ENCODE measurements at places on chromosomes 6 and 20.

DNA sequence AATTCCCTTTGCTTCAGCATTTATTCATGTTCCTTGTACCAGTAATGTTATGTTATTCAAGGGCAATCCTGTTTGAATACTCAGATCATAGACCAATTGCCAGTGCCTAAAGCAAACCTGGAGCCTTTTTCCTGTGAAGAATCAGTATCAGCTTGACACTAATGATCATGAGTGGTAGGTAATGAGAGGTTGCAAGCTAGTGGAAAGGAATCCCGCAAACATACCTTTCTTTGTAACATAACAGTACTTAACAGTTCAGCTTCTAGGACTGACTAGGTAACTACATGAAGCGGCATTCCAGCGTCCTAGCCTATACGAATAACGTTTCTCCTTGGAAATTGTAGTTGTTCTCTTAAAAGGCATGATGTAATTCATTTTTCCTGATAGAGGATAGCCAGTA is 253.7 kb downstream of the TMEM242 start:
- H3K4me3 ChIP-seq = no peak overlapping the region
- DNase-seq = peak; percentile 67
- no peaks in the 10 kb centered on the region for H3K36me3 ChIP-seq
- no peaks in the 10 kb centered on the region for H3K27me3 ChIP-seq
- peaks cover 34% of the 10 kb centered on the region for H3K4me1 ChIP-seq

DNA sequence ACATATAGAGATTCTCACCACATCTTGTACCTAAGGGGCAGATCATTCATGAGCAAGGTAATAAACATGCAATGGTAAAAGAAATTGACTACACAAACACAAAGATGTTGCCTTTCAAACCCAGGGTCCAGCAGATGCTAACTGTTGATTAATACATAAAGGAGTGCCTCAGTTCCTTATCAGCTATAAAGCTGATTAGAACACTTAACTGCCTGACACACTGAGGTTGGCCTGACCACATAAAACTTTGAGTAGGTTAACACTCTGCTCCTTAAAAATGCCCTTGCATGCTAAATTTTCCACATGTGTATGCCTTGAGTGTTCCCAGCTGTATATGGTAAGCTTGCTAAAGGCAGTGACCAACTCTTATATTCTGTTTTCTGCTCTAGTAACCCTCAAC is 14.9 kb downstream of the CRISP2 start:
- no peaks in the 10 kb centered on the region for H3K27me3 ChIP-seq
- no peak overlapping the region for H3K27ac ChIP-seq
- H3K4me3 ChIP-seq = no peak overlapping the region
- DNase-seq = no peak
- no peaks in the 10 kb centered on the region for H3K36me3 ChIP-seq

DNA sequence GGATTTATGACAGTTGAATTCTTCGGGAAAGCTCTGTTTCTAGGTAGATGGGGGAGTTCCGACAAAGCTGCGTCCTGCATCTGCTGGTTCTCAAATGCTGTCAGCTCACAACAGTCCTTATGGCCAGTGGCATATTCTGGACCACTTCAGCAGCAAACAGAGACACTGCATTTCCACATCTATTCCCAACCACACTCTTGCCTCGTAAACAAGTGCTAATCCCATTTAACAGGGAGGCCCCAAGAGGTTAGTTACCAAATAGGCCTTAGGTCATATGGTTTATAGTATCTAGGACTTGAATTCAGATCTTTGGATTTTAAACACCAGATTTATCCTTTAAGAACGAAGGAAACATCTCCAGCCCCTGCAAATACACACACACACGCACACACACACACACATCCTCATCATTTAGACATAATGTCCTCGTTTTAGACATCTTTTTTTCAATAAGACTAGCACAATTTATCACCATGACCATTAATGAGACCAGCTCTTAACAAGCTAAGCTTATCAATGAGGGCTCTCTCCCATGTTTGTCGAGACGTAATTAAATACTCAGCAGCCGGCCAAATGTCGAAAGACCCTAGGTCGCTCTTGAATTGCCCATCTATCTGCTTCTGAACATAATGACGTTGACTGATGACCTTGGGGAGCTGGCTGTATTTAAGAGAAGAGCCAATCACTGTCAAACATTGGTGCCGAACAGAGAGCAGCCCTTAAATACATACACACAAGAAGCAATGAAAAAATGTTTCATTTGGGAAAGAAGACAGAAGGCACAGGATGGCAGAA is 84.5 kb downstream of the PSMG4 start:
- no peak overlapping the region for H3K27ac ChIP-seq
- H3K4me3 ChIP-seq = no peak overlapping the region
- H3K27me3 ChIP-seq = no peaks in the 10 kb centered on the region
- peaks cover 64% of the 10 kb centered on the region for H3K4me1 ChIP-seq

- H3K27ac ChIP-seq = no peak overlapping the region
- H3K36me3 ChIP-seq = no peaks in the 10 kb centered on the region
- H3K4me3 ChIP-seq = no peak overlapping the region
- H3K27me3 ChIP-seq = no peaks in the 10 kb centered on the region
- H3K4me1 ChIP-seq = no peaks in the 10 kb centered on the region
Observed at GRCh38 chr6:163190786-163191185, 223.7 kb upstream of the QKI start.

DNA sequence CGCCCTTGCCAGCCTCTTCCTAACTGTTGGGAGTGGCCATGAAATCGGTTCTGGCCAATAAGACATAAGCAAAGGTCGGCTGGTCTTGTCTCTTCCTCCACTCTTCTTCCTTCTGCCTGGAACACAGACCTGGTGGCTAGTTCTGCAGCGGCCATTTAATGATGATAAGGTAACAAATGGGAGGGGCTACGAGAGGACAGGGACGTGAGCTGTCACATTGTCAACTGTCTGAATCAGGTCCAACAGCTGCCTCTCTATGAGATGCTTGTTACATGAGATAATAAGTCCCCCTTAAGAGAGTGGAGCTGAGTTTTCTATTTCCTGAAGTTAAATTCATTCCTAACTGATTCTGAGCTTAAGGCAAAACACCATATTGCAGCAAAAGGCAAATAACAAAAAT is 12.5 kb upstream of the TMEM242 start:
- no peaks in the 10 kb centered on the region for H3K27me3 ChIP-seq
- no peak overlapping the region for H3K4me3 ChIP-seq
- H3K27ac ChIP-seq = no peak overlapping the region
- DNase-seq = peak; percentile 20
- no peaks in the 10 kb centered on the region for H3K36me3 ChIP-seq
- H3K4me1 ChIP-seq = no peaks in the 10 kb centered on the region

GRCh38 chr6:169811521-169812256 is 60.3 kb downstream of the ERMARD start:
- H3K27me3 ChIP-seq = no peaks in the 10 kb centered on the region
- H3K36me3 ChIP-seq = no peaks in the 10 kb centered on the region
- no peak for DNase-seq
- no peak overlapping the region for H3K27ac ChIP-seq
- peaks cover 7% of the 10 kb centered on the region for H3K4me1 ChIP-seq

DNA sequence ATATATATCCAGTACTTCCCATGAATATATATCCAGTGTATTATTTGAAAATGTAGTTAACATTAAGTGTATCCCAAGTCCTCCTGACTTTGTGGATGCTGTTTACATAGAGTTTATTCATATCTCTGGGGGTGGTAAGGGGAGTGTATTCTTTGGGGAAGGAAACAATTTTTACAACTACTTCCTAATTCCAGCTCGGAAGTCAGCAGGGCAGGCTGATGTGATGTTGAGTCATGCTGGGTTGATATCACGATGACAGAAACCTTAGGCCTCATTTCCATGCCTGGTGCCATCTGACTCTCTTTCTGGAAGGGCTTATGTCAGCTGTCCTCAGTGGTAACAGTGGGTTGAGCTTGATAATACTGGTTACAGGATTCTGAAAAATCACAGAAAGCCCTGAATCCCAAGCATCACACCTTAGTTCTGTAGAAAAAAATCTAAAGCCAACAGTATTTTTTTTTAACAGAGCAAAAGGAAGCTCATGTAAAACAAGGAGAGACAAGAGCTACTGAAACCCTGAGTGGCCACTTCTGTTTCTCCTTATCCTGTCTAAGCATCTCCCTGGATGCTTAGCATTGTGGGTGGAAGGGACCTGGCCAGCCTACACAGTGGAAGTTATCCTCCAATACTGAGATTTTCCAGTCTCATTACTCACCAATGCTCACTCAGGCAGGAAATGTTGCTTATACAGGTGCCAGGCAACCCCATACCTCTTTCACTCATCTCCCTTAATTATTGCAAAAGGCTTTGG is 75.2 kb upstream of the IYD start:
- no peaks in the 10 kb centered on the region for H3K4me1 ChIP-seq
- no peaks in the 10 kb centered on the region for H3K27me3 ChIP-seq
- H3K4me3 ChIP-seq = no peak overlapping the region
- H3K27ac ChIP-seq = no peak overlapping the region
- no peaks in the 10 kb centered on the region for H3K36me3 ChIP-seq
- DNase-seq = no peak

- H3K27ac ChIP-seq = no peak overlapping the region
- H3K4me3 ChIP-seq = no peak overlapping the region
- no peaks in the 10 kb centered on the region for H3K36me3 ChIP-seq
- no peaks in the 10 kb centered on the region for H3K27me3 ChIP-seq
Observed at GRCh38 chr6:168179133-168179532, 100.1 kb upstream of the FRMD1 start.

GRCh38 chr6:81762132-81762531 is 9.7 kb upstream of the TENT5A start:
- H3K27ac ChIP-seq = no peak overlapping the region
- H3K27me3 ChIP-seq = no peaks in the 10 kb centered on the region
- H3K36me3 ChIP-seq = no peaks in the 10 kb centered on the region
- peaks cover 12% of the 10 kb centered on the region for H3K4me1 ChIP-seq

DNA sequence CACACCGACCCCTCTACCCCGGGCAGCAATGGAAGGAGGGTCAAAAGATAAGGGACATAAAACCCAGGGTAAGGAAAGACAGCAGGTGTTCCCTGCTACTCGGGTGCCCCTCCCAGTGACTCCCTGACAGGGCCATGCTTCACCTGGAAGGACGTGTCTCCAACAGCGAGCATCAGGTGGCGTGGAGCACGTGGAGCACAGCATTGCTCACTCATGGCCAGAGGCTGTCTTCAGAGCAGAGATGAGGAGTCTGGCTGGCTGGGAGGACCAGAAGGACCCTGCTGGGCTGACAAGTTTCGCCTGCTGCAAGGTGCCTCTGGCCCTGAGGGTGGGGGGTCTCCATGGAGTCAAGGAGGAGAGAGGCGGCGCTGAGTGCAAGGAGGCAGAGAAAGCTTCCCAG is 15.3 kb upstream of the CDH22 start:
- no peaks in the 10 kb centered on the region for H3K4me1 ChIP-seq
- no peak overlapping the region for H3K4me3 ChIP-seq
- no peaks in the 10 kb centered on the region for H3K27me3 ChIP-seq
- H3K36me3 ChIP-seq = no peaks in the 10 kb centered on the region

DNA sequence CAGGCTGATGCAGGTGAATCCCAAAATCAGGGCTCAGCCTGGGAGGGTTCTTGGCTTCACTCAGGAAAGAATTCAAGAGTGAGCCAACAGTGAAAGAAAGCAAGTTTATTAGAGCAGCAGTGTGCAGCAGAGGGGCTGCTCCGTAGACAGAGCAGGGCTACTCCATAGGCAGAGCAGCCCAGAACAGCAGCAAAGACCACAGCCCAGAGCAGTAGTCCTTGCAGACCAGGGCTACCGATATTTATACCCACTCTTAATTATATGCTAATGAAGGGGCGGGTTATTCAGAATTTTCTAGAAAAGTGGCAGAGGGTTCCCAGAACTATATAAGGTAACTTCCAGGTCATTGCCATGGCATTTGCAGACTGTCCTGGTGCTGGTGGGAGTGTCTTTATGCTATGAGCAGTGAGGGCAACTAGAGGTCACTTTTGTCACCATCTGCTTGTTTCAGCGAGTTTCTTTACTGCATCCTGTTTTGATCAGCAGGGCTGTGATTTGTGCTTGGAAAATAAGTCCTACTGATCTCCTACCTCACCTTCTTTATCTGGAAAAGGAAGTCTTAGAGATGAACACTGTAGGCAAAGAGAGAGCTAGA is 39.8 kb upstream of the PTPN1 start:
- no peak overlapping the region for H3K27ac ChIP-seq
- DNase-seq = no peak
- no peak overlapping the region for H3K4me3 ChIP-seq
- no peaks in the 10 kb centered on the region for H3K27me3 ChIP-seq
- no peaks in the 10 kb centered on the region for H3K36me3 ChIP-seq
- H3K4me1 ChIP-seq = no peaks in the 10 kb centered on the region

DNA sequence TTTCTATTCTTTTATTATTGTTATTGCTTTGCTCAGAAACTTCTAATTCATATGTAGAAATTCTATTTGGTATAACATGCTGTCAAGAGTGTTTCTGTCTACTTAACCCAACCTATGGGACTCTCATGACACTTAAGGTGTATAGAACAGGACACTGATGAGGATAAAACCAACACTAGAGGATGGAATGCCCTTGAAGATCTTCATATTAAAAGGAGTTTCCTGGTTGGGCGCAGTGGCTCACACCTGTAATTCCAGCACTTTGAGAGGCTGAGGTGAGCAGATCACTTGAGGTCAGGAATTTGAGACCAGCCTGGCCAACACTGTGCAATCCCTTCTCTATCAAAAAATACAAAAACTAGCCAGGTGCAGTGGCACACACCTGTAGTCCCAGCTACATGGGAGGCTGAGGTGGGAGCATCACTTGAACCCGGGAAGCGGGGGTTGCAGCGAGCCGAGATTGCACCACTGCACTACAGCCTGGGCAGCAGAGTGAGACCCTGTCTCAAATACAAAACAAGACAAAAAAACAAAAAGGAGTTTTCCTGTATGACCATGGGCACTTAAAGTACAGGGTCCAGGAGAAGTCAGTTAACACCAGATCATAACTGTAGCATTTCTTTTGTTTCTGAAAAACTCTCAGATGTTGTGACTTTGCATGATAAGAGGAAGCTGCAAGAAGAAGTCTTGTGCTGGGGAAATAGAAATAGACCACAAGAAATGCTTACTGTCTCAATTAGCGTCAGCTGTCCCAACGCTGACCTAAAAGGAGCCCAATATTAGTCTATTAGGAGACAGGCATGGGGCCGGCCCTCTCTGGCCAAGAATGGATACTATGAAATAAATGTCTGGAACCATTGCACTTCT is 38.9 kb upstream of the CD2AP start:
- DNase-seq = no peak
- H3K4me3 ChIP-seq = no peak overlapping the region
- H3K27ac ChIP-seq = no peak overlapping the region
- no peaks in the 10 kb centered on the region for H3K36me3 ChIP-seq
- no peaks in the 10 kb centered on the region for H3K4me1 ChIP-seq
- no peaks in the 10 kb centered on the region for H3K27me3 ChIP-seq

DNA sequence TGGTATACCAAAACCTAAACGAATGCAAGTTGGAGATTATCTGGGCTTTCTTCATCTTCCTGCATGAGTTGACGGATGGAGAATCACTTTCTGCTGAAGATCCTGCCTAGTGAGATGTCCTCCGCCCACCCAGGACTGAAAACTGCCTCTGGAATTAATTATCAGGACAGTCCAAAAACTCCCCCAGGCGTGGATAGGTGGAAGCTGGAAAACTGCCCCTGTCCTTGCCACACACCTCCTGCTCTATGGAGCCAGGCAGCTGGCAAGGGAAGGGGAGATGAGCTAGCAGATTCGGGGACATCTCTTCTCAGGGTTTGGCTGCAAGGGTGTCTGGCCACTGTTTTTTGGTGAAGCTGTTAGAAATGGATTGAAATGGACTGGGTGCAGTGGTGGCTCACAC is 89.3 kb upstream of the ZNFX1 start:
- no peak overlapping the region for H3K4me3 ChIP-seq
- H3K27me3 ChIP-seq = no peaks in the 10 kb centered on the region
- no peaks in the 10 kb centered on the region for H3K4me1 ChIP-seq
- H3K27ac ChIP-seq = no peak overlapping the region
- no peaks in the 10 kb centered on the region for H3K36me3 ChIP-seq
- no peak for DNase-seq

GRCh38 chr6:101232961-101233360 is 160.5 kb upstream of the GRIK2 start:
- no peak overlapping the region for H3K4me3 ChIP-seq
- no peaks in the 10 kb centered on the region for H3K36me3 ChIP-seq
- H3K27ac ChIP-seq = no peak overlapping the region
- H3K27me3 ChIP-seq = no peaks in the 10 kb centered on the region
